ENCODE measurements at places on chromosomes 1 and 21.
A peak's percentile ranks its signal among the peaks of the same experiment; 100 is the strongest.

DNA sequence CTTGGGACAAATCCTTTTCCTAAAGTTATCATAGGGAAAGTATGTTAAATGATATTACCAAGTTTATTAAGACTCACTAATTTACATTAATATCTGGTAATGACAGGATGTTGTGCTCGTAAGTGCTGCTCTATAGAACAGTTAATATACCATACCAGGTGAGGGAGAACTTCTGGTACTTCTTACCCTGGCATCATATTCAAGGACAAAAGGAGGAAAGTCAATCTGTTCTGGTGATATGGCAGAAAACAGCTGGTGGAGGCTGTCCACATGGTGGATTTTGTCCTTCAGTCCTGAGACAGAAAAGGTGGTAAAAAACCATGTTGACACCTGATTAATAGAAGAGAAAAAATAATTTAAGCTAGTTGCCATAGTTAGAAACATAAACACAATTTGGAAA, 51.6 kb downstream of the GDAP2 start:
- no peak for DNase-seq

DNA sequence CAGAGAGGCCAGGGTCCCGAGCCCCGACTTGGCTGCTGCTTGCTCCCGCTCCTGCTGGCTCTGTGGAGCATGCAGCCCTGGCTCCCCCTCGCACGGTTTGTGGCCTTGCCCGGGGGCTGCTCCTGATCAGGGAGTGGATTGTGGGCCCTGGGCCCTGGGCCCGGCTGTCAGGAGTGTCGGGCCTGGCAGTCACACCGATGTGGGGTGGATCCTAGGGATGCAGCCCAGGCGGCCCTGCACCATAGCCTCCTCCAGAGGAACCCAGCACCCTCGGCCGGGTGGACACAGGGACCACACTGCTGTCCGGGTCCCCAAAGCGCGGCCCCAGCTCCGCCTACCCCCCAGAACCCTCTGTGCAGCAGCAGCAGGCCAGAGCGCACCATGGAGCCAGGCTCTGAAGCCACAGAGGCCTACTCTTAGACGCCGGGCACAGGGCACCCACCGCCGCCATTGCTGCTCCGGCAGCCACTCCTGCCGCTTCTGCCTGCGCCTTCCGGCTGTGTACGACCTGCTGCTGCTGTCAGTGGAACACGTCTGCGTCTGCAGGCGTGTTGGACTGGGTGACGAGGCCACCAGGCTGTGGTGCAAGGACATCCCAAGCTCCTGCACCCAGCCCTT, 9.4 kb downstream of the SLX9 start:
- no peak for DNase-seq

GRCh38 chr1:205444931-205445645, 10.8 kb downstream of the BLACAT1 start:
- DNase-seq, result no peak

DNA sequence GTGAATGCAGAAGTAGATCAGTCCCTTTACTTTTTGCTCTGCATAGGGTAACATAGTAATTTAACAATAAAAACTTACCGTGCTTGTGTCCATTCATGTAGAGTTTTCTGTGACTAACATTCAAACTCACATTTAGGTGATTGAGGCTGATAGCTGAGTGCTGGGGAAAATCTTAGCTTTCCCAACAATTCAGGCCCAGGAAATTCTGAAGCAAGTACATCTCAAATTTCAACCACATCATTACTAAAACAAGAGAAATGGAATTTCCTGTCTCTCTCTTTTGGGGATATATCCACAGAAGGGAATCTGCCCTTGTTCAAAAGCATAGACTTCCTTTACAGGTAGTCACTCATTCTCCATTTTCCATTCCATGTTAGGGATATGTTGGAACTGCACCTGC, 33.1 kb upstream of the C1orf146 start:
- DNase-seq, result peak; percentile 70

GRCh38 chr21:41201385-41201784, 33.4 kb downstream of the BACE2 start:
- no peak for DNase-seq

- DNase-seq, result no peak
Measured at GRCh38 chr1:192936313-192937018, 122.7 kb downstream of the UCHL5 start.

- DNase-seq, result peak; percentile 43
Measured at GRCh38 chr1:185632659-185633423, 101.3 kb upstream of the HMCN1 start.

DNA sequence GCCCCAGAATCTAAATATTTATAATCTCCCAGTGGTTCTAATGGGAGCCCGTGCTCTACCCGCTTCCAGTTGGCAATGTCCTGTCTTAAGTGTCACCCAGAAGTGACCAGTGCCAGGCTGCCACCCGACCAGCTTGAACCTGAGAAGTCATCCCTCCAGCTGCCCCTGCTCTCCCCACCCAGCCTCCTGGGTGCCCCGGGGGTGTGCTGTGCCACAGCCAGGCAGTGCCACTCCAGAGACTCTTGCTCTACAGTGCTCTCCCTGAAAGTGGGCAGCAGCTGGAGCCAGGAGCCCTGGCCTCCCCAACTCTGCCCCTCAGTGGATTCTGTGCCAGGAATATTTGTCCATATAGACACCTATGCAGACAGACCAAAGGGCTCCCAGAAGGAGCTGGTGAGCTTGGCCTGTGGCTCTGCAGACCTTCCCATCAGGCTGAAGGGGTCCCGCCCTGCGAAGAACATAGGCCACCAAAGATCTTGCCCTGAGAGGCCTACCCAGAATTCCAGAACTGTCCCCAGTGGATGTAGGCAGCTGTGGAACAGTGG, 9.0 kb upstream of the EPS8L3 start:
- DNase-seq, result no peak

GRCh38 chr1:111754984-111755330, 744 bp upstream of the DDX20 start:
- peak; percentile 45 for DNase-seq

DNA sequence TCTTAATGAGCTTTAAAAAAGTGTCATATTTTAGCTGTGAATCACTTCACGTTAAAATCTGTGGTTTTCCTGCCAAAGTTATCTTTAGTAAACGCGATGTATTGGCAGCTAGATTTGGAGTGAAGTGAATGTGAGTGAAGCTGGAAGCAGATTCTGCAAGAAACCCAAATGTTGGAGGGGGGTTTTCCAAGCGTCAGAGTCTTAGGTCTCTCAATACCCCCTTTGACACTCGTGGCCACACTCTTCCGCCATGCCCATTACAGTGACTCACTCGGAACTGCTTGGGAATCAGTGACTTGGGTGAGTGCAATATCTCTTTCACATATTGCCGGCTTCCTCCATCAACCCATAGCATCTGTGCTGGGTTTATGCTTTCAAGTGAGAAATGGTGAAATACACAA, 17.5 kb downstream of the B3GALT5 start:
- DNase-seq, result peak; percentile 44

DNA sequence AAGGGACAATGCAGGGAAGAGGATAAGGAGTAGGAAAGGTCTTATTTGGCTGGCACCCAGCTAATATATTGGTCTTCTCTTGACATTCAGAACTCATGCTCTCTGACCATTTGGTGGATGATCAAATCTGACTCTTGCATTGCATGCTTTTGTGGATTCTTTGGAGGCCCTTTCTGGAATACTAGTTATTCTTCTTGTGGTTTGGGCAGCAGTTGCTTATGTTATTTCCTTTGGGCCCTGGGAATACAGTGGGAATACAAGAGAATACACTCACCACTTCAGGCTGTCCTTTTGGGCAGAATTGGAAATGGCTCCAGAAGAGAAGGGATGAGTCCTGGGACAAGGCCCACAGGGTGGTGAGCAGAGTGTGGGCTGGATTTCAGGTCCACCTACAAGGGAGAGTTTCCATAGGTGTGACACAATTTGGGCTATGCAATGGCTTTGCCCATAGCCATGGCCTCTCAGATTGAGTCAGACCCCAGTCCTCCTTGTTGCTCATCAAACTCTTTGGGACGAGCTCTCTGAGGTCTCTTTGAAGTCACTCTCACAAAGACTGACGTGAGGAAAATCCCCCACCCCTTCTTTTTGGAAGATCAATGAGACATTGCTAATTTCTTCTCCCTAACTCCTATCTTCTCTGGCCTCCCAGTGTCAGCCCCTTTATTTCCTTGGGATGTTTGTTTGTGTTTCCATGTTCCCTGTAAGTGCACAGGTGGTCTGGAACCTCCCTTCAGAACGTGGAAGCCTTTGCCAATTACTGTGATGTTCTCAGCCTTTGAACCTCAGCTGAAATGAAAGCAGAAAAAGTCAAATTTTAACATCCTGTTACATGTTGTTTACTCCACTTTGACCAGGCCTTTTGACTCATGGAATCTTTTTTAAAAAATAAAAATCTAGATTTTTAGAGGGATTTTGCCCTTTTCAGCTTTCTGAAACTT, 19.4 kb downstream of the HSD11B1 start:
- DNase-seq, result no peak

GRCh38 chr1:228374711-228375577, 31.7 kb downstream of the TRIM11 start:
- DNase-seq, result peak; percentile 100

- no peak for DNase-seq
Measured at GRCh38 chr21:45511007-45511406, 31.2 kb downstream of the SLC19A1 start.

Measured in fibroblast of lung (primary cell).